ENCODE measurements at places on chromosomes 5 and 9.

GRCh38 chr5:172303162-172303561, 19.6 kb upstream of the UBTD2 start:
- no peak for DNase-seq

GRCh38 chr9:5834214-5834613, 1.3 kb upstream of the ERMP1 start:
- no peak for DNase-seq

GRCh38 chr9:136614372-136614922, 48.3 kb upstream of the EGFL7 start:
- DNase-seq, result no peak

GRCh38 chr5:158698023-158698639, 401.6 kb downstream of the EBF1 start:
- no peak for DNase-seq

- no peak for DNase-seq
Observed at GRCh38 chr5:14309199-14309598, 166.1 kb downstream of the TRIO start.

- DNase-seq, result no peak
Observed at GRCh38 chr5:173634465-173634983, 18.1 kb upstream of the BOD1 start.

DNA sequence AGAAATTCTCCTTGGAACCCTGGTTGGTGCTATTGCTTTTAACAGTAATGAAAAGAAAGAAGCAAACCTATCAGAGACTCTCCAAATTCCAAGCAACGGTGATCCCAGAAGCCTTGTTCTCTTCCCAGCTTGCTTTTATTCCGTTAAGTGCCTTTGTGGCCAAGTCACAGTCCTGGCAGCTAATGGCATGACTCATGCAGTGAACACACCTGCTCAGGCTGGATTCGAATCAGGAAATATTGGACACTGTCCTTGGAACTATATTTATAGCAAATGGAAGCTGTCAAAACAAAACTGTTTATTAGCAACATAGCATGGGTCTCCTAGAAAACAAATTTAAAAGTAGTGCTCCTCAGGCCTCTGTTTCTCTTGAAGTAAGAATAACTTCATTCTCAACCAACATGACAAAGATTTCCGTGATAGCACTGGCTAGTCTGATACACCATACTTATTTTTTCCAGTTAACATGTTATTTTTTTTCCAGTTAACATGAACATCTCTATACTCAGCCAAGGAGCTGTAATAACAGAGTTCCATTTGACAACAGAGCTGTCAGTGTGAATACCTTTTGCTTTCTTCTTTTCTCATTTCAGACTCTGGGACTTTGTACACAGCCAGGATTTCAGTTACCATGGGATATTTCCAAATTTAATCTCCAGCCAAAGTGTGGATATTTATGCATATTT, 502.4 kb downstream of the GADD45G start:
- DNase-seq, result no peak

DNA sequence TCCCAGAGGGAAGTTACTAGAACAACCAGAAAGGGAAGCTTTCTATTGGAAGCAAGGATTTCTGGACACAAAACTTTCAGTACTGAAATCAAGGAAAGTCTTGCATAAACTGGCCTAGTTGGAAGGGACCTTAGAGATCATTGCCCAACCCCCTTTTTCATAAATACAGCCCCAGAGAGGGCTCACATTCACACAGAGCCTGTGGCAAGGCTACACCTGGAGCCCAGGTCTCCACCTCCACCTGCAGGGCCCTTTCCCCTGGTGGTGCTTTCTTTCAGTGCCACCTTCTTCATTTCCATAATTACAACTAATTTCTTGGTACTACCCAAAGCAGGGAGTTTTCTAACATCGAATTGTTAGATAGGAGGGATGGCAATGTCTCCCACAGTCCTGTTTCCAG, 85.7 kb downstream of the ADRB2 start:
- no peak for DNase-seq

Measured in hypothalamus (tissue), 51 donors.